ENCODE measurements at places on chromosomes 3 and 15. TPM values are rescaled to one million over a fixed set of nuclear protein-coding genes. Genes with fewer than 3 reads are reported as not detected.

GRCh38 chr15:40290918-40291574, 8.2 kb upstream of the ANKRD63 start:
- DNase-seq, result peak; percentile 85

DNA sequence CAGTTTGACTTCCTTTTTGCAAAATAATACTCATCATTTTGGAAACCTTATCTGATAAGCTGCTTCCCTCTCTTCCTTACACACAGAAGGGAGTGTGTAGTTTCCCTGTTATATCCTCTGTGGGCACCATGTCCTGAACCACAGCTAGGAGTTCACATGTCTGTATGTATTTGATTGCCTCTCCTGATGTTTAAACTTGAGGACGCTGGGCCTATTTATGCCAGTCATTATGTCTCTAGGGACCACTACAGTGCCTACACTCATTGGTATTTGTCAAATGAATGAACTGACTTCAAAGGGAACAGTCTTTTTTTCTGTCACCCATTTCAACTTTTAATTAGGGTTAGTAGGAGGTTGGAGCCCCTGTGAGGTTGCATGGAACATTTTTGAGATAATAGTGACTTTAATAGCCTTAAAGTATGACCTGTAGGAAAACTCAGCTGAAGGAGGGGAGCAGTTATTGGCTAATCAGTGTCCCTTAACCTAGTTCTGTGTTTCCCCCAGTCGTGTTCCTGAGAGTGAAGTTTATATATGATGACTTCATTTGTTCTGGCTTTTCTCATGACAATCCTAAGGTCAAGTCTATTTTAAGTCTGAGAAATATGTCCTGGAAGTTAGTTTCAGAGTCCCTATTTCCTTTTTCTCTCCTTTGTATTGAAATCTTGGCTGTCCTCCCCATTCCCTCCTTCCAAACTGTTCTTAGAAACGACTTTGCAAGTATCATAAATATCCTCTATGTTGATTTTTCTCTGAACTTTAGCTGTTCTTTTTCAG, 28.9 kb downstream of the PDE8A start:
- DNase-seq, result no peak

CACNA2D2 gene
- 10.3 TPM for total RNA-seq

- no peak for DNase-seq
These were observed 11.8 kb downstream of the PLXNA1 start for GRCh38 chr3:126994661-126995245.

GRCh38 chr15:26772154-26773066, at the start of gene GABRB3:
Gene GABRB3, minus strand, starts transcription at chr15:26773066.
- peak; percentile 41 for DNase-seq

GRCh38 chr3:115790759-115791158, 167.4 kb downstream of the GAP43 start:
- no peak for DNase-seq

DNA sequence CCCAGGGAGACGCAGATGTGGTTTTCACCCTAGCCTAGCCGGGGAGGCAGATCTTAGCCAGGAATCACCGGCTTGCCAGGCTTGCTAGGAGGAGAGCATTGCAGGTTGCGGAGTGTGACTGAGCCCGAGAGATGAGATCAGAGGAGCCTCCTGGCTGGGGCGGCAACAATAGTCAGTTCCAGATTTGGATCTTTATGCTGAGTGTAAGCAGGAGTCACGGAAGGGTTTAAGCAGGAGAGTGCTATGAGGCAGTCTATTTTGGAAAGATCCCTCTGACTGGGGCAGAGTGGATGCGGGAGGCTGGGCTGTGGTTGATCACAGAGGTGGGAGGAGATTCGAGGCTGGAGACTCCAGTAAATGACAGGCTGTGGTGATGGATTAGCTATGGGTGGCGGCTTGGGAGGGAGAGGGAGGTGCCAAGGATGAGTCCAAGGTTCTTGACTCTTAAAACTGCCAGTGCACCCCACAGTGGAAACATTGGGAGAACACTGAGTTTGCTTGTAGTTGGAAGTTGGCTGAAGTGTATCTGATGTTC, 10.4 kb upstream of the BAHD1 start:
- peak; percentile 63 for DNase-seq

MAN2C1 gene
- 131 TPM for total RNA-seq

- no peak for DNase-seq
These were observed 27.9 kb downstream of the SEMA7A start for GRCh38 chr15:74405823-74406222.

- no peak for DNase-seq
These were observed 170.9 kb upstream of the THBS1 start for GRCh38 chr15:39409876-39410530.

- DNase-seq, result no peak
These were observed 21.4 kb upstream of the PCOLCE2 start for GRCh38 chr3:142910280-142910679.

AP3B2 gene
- 19.2 TPM for total RNA-seq

TEX55 gene
- total RNA-seq, result 0.27 TPM

- DNase-seq, result no peak
These were observed 1.0 kb upstream of the ARIH1 start for GRCh38 chr15:72472992-72473610.

DNA sequence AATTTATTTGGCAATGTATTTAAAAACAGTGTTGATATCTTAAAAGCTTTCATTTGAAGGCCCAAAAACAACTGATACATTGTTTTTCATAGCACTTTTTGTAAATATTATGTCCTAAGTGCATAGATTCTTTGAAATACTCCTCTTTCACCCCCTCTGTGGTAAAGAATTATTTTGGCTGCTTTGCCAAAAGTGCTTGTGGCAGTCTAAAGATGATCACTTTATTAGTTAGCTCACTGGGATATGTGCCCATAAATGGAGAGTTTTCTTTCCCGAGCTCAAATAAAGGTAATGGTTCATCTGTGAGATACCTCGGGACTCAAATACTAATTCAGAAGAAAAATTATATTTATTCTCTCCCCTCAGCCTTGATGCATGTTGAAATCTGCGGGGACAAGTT, 16.7 kb downstream of the AKAP13 start:
- DNase-seq, result no peak

DNA sequence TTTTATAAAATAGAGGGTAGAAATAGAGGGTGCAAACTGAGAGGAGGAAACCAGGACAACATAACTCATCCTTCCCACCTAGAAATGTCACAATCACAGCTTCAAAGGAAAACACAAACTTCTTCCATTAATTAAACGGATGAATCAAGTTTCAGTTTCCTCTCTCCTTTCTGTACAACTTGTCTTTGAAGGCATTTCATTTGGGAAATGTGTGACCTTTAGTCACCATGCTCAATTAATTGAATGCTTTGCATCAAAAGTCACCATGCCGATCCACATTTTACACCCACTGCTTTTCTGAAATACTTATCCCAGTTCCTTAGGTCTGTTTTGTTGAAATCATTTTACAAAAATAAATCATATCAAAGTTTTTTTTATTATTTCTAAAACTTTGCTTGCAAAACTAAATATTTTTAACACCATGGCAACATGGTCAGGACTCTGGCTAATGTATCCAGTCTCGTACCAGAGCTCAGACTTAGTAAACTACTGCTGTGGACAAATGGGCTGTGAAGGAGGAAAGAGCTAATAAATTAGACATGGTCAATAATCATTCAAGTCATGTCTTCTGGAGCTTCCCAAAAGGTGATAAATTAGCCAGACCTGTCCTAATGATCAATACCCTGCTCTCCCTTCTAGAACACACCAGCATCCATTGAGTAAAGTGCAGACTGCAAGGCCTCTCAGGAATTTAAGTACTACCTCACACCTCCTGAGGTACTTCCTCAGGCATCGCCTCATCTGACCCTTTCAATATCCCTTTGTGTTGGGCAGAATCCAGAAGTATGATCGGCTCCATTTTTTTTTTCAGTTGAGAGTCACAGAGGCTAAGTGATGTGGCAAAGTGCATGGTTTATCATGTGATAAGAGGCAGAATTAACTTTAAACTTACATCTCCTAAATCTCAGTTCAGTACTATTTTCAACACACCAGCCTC, 161.3 kb downstream of the GREM1 start:
- no peak for DNase-seq

DNA sequence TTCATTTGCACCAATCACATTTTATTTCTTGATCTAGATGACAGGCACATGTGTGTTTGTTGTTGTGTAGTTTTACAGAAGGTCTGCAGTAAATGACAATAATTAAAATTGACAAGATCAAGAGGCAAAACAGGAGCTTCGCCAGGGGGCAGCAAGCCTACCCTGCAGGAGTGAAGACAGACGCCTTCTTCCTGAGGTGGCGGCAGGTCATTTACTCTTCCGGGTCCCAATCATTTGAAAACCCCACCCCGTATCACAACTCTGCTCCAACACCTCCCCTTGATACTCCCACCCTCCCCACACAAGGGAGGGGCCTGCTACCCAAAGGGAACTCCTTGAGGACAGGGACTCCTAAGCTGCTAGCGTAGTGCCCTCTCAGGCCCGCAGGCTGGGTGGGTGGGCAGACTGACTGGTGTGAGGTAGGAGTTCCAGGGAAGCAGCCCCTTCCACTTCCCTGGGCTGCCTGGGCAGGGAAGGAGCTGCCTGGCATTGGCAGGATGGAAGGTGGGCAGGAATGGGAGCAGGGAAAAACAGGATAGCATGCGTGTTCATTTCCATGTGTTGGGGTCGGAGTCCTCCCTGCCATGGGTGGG, 13.1 kb downstream of the CHDH start:
- no peak for DNase-seq

GRCh38 chr3:68162644-68163043, 508.2 kb upstream of the SUCLG2 start:
- DNase-seq, result no peak

TEX264 gene
- total RNA-seq, result 10.5 TPM

DNA sequence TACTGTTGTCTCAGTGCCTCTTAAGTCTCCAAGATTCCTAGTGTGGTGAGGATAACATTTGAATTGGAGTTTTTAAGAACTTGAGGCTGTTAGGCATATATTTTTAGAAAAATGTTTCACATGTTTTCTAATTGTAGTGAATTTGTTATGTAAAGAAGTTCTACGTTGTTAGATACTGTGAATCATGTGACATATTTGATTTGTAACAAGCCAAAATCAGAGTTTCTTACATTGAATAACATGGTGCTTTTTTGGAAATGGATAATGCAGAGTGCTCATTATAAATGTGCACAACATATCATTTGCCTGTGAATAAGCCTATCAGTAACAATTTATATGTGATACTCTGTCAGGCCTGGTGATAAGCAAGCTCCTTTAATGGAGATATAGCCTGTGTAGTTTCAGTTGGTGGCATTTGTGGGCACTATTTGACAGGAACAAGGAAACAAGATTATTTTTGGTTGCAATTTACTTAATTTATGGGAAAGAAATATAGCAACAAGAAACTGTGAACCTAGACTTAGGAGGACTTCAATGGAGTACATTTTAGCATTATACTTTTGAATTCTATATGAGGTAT, 328.8 kb downstream of the ARPP21 start:
- no peak for DNase-seq

DNA sequence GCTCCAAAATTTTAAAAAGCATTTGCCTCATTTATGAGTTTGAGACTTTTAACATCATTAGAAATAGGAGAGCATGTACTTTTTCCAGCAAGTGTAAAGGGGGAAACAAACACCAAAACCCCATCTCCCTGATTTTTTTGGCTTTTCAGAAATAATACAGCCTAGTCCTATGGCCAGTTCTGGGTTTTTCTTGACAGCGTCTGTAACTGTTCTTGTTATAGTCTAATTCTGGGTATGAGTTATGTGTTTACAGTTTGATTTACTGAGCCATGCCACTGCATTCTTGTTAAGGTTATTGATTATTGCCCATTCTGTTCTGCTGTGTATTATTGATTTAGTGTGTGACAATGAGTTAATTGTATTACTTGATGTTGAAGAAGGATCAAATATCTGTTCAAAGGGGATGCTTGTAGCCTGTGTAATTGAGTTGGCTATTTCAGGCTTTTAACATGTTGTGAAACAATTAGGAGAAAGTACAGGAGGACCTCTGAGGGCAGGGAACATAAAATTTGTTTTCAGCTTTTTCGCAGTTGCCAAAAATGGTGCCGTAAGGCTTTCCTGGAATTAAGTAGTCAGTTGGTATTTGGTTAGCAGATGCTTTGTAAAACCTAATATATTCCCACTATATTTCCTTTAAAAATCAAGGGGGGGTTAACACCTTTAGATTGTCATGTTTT, 46.1 kb downstream of the MBNL1 start:
- no peak for DNase-seq

GRCh38 chr15:65812916-65813315, 20.8 kb upstream of the DENND4A start:
- DNase-seq, result no peak

- DNase-seq, result no peak
These were observed 3.3 kb downstream of the CRABP1 start for GRCh38 chr15:78343276-78344060.

All from GM23338 (cell line).